Stimulated activated CD8-positive, alpha-beta memory T cell treated with anti-CD3 and anti-CD28 coated beads, Interleukin-4, amount 100 ng/mL, for 1 hour (primary cell): ENCODE measurements at places on chromosomes 7 and 10.

DNA sequence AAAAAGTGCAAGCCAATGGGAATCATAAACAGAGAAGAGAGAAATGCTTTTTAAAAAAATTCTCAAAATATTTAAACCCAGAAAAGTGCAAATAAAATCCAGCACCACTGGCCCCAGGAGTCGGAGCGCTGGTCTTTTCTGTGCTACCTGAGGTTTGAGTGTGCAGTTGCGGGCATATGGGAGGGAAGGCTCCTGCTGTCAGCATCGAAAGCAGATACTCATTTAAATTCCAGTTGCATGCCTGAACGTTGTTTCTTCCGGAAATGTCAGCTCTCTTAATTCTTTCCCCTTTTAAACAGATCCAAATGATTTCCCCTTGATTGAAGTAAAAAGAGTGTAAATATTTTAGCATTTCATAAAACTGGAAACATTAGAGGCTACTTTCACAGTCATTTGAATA lies 240.5 kb upstream of the GPR26 start:
- DNase-seq, result no peak

- no peak for DNase-seq
These were observed 189.9 kb downstream of the PPP1R9A start for GRCh38 chr7:95097291-95097690.

DNA sequence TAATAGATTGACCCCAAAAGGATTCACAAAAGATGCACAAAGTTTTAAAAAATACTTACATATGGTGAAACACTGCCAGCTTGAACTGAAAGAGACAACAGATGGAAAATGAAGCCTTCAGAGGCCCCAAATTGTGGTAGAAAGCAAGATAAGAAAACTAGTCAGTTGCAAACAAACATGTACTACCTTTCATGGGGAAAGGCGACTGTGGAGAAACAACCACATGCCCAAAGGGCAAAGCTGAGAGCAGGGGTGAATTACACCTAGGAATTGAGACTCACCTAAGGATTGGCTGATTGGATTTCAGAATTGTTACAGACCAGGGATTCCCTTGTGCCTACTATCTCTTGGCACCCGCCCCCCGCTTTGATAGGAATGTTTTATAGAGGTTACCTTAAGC lies 13.1 kb downstream of the EPC1 start:
- DNase-seq, result no peak

DNA sequence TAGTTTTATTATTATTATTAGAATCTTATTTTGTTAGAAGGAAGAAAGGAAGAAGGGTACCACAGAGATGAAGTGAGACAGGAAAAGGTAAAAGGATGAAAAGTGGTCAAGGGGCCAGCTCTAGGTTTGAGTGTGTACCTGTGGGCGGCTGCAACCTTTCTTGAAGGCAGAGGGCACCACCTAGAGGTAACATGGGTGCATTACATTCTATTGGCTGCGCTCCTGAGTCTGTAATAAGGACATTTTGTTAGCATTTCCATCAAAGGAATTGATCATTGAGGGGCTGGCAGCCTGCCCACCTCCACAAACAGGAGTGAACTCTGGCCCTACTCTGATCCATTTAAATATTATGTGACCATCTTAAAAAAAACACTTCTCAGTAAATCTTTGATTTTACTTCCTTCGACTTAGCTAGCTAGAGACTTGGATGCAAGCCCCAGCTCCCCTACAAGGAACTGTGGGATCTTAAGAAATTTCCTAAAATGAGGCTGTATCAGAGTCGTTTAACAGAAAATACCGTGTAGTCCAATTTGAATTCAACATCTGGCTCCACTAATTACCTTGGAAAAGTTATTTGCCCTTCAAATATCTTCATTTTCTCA lies 610.4 kb downstream of the IPMK start:
- DNase-seq, result no peak
